D721Med (cell line): ENCODE measurements at places on chromosomes 2 and 18.

- DNase-seq: no peak
These were observed 76.5 kb upstream of the RFX8 start for GRCh38 chr2:101551336-101551888.

- no peak for DNase-seq
These were observed 1.1 kb downstream of the PREB start for GRCh38 chr2:27133195-27133875.

DNA sequence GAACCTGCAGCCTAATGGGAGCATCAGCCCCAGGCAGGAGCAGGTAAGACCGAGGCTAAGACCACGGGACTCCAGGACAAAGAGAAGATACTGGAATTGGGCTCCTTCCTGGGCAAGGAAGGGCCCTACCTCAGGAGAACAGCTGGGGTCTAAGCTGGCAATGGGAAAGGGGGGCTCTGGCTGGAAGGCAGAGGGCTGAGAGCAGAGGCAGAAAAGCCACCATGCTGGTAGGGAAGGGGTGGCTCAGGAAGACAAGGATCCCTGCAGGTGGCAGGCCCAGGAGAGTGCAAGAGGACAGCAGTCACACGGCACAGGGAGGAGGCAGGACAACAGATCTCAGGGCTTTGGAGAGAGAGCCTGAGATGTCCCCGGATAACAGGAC, 203.5 kb downstream of the NDUFA10 start:
- DNase-seq: no peak

DNA sequence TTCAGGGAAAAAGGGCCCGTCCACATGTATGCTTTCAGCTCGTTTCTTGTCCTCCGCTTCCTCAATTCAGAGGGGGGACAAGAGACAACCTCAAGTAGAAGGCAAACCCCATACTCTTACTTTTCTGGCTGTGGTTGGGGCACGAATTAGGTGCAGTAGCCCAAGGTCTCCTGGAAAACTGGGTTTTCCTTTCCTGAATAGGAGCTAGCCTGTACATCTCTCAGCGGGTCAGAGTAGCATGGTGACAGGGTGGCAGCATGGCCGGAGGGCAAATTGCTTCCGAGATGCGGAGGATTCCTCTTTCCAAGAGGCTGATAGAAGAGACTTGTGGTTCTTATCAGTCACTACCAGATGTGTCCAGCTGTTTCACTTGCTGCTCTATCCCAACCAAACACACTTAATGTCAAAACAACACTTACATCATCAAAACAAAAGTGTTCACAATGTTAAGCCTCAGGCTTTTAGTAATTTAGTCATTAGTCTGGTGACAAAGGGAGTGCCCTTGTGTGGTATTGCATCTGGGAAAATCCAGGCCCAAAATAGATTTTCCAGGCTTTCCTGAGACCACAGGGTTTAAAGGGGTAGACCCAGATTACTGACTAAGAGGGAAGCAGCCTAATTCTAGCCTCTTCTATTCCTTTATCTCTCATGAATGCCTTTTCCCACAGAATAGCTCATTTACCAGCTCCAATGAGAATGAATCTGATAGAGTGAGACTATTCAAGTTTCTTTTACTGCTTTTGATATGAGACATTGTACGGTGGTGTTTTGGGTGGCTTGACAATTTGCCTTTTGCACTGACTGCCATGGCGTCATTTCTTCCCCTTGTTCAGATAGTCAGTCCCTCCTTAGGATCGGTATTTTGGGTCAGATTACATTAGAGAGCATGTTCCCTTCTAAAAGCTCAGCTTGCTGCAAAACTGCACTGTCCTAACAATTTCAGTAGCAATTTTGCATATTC, 162.0 kb downstream of the LTBP1 start:
- DNase-seq: no peak

- DNase-seq: no peak
These were observed 528.2 kb upstream of the FANCL start for GRCh38 chr2:58769111-58769863.

GRCh38 chr18:33600846-33601245, 22.8 kb downstream of the ASXL3 start:
- no peak for DNase-seq

DNA sequence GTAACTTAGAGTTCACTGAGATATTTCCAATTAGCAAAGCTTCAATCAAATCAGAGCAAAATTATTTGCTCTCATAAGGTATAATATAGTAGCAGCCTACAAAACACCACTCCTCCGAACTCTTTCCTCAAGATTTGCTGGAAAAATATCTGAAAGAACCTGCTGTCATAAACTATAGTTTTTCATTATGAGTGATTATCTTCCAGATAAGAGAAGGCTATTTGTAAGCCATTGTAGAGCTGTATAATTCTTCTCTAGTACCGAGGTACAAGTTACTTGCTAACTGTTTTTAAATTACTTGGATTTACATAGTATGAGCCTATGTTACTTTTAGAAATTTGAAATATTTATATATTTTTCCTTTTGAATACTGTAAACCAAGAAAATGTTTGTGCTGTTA, 2.1 kb downstream of the NDC80 start:
- no peak for DNase-seq

- no peak for DNase-seq
These were observed 192.4 kb upstream of the LRP1B start for GRCh38 chr2:142323206-142323605.
